ENCODE measurements at places on chromosomes 3 and 15.

- no peak for DNase-seq
Observed at GRCh38 chr15:93420050-93420452, 331.0 kb upstream of the RGMA start.

- DNase-seq: no peak
Observed at GRCh38 chr3:42703695-42704025, 1.1 kb upstream of the HHATL start.

GRCh38 chr15:31148297-31149087 lies 47.0 kb upstream of the TRPM1 start:
- DNase-seq: no peak

- DNase-seq: no peak
Observed at GRCh38 chr15:60390871-60391501, 6.8 kb downstream of the ANXA2 start.

DNA sequence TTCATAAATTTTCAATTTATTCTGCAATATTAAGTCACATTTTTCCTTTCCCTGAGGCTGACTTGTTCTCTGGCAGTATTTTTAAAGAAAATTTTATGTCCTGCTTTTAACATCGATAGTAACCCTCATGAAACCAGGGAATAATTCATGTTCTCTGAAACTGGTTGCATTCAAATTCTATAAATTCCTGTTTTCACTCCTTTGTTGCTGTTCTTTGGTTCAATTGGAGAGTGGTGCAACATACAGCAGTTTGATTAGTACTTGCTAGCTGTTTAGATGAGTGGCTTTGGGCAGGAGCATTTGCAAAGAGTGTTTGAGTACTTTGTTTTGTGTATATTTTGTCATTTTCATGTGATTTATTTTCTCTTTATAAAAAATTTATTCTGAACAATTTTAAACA lies 19.2 kb downstream of the ZIC1 start:
- DNase-seq: no peak

DNA sequence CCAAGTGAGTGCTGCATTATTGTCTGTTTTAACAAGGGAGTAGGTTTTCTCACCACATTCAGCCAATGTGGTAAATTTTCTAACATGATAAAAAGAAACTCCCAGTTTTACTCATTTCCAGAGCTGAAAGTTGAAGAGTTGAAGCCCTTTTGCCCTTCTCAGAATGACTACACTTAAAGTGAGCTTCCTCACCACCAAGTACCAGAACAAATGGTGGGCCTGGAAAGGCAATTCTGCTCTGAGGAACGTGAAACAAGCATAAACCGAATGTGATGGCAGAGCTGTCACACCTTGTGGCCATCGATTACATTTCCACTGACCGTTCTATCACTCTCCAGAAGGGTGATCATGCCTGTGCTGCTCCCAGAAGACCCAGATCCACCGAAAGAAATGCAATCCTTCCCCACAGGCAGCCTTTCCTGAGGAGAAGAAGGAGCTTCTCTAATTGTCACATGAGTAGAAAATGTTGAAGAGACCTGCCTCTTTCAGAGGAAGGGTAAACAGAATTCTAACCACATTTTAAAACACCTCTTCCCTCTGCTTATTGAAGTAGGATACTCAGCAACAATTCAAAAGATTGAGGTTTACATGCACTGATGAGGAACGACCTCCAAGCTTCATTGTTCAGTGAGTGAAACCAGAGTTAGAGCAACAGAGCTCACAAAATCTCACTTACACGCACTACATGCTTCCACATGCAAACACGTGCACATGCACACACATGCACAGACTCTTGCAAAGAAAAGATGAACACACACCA lies 21.4 kb upstream of the CCR9 start:
- no peak for DNase-seq

DNA sequence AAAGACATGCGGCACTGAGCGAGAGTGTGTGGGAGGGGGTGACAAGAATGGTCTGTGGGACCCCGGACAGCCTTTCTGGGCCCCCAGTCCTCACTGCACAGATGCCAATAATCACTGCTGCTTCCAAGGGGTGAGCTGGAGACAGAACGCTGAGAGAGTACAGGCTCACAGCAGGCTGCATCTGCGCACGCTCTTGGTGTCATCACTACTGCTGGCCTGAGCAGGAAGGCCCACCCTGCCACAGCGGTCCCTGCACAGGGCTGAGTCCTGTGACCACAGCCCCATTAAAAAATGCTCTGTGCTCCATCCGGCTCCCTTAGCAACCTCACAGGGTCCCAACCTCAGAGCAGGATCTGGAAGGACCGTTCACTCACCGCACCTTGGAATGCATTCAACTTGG lies 205.5 kb upstream of the NSMCE3 start:
- no peak for DNase-seq

GRCh38 chr3:126414406-126414805 lies 19.7 kb downstream of the CFAP100 start:
- no peak for DNase-seq

DNA sequence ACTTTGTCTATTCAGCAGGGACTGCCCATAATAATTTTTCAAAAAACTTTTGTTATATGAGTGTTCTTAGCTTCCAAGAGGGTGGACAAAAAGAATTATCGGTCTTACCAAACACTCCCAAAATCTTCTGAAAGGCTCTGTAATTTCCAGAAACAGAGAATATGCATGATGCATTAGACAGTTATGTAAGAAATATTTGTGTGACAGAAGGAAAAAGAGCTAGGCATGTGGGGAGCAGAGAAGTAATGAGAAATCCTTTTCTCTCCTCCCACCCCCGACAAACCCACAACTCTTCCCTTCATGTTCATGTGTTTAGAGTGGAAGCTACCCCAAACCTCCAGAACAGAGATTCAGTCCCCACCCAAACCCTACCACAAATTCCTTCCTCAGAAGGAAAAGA lies 86.8 kb downstream of the MYO5A start:
- DNase-seq: no peak

GRCh38 chr3:139601191-139601961 lies 61.8 kb upstream of the RBP1 start:
- DNase-seq: no peak

GRCh38 chr3:111824351-111824750 lies 34.7 kb upstream of the PHLDB2 start:
- no peak for DNase-seq

- DNase-seq: no peak
Observed at GRCh38 chr3:146589899-146590508, 15.1 kb downstream of the PLSCR5 start.

DNA sequence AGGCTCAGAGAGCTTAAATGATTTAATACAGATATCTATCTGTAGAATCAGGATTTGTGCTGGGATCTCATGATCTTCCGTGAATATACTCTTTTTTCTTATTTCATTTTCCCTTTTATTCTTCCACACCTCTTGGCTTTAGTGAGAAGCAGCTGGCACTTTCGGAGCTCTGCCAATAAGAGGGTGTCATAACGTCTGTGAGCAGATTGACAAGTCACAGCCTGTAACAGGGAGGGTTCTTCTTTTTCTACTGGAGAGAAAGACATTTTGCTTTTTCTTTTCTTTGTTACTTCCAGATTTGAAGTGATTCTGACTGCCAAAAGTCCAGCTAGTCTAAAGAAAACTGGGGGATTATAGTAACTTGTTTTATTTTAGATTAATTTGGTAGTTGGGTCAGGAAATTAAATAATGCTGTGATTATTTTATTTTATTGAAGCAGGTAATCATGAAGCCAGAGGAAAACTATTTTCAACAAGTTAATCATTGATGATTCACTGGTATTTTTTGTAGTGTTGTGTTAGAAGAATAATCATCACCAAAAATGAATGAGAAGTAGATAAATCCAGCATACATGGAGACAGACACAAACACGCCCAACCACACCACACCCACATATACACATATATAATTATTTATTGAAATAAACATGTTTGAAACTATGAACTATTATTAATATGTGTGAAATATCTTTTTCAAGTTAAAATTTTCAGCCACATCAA lies 69.8 kb downstream of the TNFAIP8L3 start:
- DNase-seq: no peak

- DNase-seq: no peak
Observed at GRCh38 chr15:57285386-57285785, 90.9 kb upstream of the CGNL1 start.

GRCh38 chr3:65714134-65714533 lies 324.6 kb downstream of the MAGI1 start:
- DNase-seq: no peak

- DNase-seq: no peak
Observed at GRCh38 chr3:58690490-58690889, 23.9 kb upstream of the FAM3D start.

DNA sequence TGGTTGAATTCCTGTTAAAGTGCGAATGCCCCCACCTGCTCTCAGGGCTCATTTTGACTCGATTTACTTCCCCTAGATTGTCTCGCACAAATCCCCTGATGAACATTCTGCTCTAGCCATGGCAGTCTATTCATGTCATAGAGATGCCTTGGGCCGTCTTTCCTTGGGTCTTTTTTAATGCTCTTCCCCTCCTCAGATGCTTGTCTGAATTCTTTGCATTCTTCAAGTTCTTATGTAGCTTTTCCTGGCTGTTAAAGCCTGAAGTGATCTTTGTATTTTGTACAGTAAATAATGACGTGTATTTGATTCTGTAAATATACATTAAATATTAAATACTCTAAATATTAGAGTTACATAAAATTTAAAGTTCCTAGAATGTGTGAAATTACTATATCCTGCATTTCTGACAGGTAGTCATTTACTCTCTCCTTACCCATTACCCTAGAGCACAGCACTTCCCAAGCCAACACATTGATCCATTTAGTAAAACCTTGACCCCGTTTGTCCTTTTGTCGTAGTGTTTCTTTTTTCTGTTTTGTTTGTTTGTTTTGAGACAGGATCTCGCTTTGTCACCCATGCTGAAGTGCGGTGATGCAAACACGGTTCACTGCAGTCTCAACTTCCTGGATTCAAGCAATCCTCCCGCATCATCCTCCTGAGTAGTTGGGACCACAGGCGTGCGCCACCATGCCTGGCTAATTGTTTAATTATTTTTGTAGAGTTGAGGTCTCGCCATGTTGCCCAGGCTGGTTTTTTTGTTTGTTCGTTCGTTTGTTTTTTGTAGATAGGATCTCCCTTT lies 47.9 kb downstream of the YEATS2 start:
- DNase-seq: no peak

GRCh38 chr15:54810031-54810430 lies 386.7 kb downstream of the RSL24D1 start:
- no peak for DNase-seq

Measured in stimulated activated CD8-positive, alpha-beta memory T cell treated with anti-CD3 and anti-CD28 coated beads, Interleukin-15, amount 100 ng/mL, for 48 hours (primary cell).